ENCODE measurements at places on chromosomes 3 and 15.

GRCh38 chr3:71064291-71064955 lies 519.1 kb downstream of the FOXP1 start:
- DNase-seq, result no peak

- no peak for DNase-seq
These were observed 124.6 kb upstream of the ARHGEF3 start for GRCh38 chr3:56926243-56926946.

DNA sequence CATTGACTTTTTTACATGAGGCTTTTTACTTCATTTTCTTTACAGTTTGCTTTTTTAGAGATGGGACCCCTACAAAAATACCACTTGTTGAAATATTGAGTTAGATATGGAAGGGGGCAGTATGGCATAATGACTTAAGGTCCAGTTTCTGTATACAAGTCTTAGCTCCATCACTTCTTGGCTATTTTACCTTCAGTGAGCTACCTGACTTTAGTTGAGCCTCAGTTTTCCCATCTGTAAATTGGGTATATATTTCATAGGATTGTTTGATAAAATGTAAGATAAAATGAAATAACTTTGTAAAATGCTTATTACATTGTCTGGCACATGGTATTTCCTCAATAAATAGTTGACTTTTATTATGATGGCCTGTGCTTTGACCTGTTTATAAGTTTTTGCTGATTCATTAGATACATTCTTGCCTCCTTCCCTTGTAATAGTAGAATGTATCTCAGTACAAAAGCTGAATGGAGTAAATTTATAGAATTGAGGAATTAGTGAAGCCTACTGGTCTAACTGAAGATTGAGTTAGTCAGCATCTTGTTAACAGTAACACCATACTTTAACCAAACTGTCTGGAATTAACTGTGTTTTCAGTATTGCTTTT lies 27.6 kb downstream of the TBC1D23 start:
- DNase-seq, result no peak

- no peak for DNase-seq
These were observed 44.8 kb upstream of the RNU6-1 start for GRCh38 chr15:67884514-67885174.

- no peak for DNase-seq
These were observed 180.5 kb downstream of the FEZF2 start for GRCh38 chr3:62192891-62193290.

DNA sequence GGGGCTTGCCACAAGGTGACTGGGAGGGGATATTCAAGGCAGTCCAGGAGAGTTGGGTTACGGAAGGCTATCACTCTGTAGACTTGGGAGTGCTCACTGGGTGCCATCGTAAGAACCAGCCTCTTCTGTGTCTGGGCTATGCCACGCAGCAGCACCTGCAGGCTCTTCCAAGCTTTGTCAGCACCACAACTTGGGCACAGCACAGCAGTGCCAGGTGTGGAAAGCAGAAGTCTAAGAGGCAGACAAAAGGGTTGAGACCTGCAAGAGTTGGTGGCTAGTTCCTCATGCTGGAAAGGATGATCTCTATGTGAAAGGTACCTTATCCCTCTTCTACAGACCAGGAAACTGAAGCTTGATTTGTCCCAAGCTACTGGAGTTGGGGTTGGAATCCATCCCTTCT lies 15.8 kb downstream of the CX3CR1 start:
- DNase-seq, result no peak

DNA sequence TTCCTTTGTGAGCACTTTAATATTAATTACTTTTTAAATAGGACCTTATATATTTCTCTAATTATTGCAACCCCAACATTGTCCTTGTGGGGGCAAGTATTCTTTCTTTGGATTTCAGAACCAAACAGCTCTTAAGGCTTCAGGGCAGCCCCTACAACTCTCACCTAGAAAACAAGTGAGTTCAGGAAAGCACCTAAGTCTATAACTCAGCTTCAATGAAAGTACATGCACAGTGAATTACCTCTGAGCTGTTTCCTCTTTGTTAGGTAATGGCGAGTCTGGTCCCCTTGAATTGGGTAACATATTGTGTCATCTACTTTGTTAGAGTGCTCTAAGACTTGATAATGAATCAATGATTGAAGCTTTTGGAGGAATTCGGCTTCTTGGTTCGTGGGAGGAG lies 545.7 kb downstream of the NLGN1 start:
- DNase-seq, result no peak

DNA sequence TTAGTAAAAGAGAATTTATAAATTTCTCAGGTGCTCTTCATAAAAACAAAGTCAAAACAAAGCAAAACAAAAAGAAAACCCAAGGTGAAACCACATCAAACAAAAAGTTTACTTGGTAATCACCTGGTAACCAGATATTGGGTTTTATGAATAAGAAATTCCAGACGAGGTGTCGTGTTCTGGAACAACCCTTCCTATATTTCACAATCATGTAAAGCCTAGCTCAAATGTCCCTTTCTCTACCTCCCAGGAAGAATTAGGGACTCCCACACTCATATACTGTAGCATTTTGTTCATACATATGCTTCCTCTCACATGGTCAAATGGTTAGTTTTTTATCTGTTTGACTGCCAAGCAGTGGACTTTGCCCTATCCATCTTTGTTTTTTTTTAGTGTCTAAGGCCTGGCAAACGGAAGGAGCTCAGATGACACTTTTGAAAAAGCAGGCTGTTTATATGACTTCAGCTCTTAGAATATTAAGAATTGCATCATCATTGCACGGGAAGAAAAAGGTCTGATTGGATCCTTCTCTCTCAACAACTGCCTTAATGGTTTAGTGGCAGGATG lies 326.7 kb upstream of the TBL1XR1 start:
- no peak for DNase-seq

DNA sequence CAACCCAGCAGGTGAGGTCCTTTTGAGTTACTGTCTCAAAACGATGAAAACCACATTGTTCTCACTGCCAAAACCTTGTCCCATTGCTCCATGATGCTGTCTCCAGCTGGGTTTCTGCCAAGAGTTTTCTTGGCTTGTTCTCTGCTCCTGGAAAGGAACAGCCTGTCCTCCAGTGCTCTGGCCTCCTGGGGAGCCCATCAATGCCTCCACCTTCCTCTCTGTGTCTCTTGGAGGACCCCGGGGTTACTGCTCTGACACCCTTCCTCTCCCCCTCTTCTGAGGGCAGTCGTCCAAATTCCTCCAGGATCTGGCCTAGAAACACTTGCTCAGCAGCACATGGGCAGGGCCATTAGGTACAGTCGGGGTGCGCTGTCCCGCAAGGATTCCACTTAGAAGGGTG lies 63.9 kb upstream of the RGMA start:
- DNase-seq, result no peak

GRCh38 chr15:58545307-58546065 lies 113.7 kb downstream of the LIPC start:
- DNase-seq, result no peak

GRCh38 chr15:65305150-65305758 lies 777 bp downstream of the RNU5B-1 start:
- DNase-seq, result no peak

DNA sequence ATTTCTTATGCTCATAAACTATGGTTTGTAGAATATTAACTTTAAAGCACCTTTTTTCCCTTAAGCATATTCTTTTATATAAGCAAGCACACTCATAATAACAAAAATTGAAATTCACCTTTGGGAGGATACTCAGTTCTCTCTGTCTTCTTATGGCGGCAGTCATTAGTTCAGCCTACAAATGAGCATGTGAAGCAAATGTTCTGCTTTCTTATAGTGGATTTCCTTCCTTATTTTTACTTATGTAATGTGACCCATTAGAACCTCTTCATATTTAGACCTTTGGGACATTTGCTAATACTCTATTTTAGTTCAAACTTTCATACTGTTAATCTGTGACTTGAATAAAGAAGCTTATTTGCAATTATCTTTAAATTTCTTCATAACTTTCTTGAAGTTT lies at the start of gene P2RY13:
TSS of gene P2RY13 (minus strand) at position 187 of the 400 bp plus-strand sequence. CDS start at position 166, 21 bp downstream.
- no peak for DNase-seq

DNA sequence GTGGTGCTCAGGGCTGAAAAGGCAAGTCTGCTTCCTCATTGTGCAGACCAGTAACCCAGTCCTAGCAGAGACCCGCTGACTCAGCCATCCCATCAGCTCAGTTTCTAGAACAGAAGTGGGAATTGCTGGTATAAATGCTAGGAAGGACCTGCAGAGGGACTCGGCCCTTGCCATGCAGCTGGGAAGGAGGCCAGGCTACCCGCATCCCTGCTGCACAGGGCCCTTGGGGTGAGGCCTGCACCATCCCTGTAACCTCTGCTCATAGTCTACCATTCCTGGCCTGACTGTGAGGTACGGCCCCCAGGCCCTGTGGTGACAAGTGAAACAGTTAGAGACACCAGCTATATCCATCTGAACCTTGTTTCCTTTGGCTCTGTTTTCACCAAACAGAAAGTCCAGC lies 23.5 kb downstream of the RAB6B start:
- DNase-seq, result no peak

All from esophagus squamous epithelium (tissue), 5 donors.